Foreskin keratinocyte (primary cell): ENCODE measurements at places on chromosomes 7 and 10. TPM values are rescaled to one million over a fixed set of nuclear protein-coding genes. Genes with fewer than 3 reads are reported as not detected.

GRCh38 chr10:74029943-74030342 is 32.0 kb downstream of the VCL start:
- no peak for DNase-seq

- no peak for DNase-seq
These were observed 179.6 kb downstream of the SND1 start for GRCh38 chr7:127831318-127832219.

- no peak for DNase-seq
These were observed 3.7 kb downstream of the TMEM225B start for GRCh38 chr7:99601656-99602310.

GRCh38 chr7:127251465-127252376 is 1.0 kb downstream of the GRM8 start:
- DNase-seq: no peak

DNA sequence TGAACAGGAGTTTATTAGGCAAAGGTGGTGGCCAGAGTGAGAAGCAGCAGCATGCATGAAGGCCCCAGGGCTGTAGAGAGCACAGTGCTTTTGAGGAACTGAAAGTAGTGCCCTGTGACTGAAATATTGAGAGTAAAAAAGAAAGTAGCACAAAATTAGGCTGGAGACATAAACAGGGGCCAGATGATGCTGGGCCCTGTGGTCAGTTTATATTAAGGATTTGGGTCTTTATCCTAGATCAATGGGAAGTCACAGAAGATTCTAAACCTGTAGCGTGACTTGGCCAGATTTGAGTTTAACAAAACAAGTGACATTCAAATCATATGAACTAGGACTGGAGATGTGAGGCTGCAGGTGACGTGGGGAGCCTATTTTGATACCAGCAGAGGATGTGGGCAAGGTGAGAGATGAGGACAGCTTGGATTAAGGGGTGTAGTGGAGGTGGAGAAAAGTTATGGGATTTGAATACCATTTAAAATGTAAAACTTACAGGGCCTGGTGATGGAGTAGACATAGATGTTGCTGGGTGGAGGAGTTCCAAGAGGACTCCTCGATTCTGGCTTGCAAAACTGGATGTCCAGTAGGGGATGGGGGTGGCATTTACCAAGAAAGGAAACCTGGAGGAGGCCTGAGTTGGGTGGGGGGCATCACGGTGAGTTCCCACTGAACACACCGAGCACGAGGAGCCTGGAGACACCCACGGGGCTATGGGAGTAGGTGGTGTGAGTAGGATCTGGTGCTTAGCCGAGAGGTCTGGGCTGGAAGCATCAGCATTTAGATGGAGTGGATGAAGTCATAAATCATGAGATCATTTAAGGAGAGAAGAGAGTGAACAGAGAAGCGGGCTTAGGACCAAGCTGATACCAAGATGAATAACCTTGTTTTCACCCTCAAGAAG is 52.8 kb downstream of the HHEX start:
- no peak for DNase-seq

DNA sequence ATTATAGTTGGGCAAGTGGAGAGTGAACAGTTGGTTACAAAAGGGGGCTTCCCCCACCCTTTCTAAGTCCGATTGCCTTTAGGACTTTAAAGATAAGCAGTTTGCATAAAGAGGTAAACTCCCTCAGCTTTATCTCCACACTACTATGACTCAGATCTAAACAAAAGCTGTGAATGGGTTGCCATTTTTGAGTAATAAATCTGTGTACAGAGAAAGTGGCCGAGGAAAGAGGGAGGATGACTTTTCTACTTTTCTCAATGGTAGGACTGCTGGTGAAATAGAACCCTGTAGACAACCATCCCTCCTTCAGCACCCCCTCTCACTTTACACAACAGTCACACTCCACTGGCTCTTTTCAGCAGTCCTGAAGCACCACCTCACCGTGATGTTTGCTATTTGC is 71.2 kb downstream of the DNMBP start:
- DNase-seq: no peak

GRCh38 chr10:84397735-84398144 is 69.4 kb downstream of the CCSER2 start:
- DNase-seq: no peak

DNA sequence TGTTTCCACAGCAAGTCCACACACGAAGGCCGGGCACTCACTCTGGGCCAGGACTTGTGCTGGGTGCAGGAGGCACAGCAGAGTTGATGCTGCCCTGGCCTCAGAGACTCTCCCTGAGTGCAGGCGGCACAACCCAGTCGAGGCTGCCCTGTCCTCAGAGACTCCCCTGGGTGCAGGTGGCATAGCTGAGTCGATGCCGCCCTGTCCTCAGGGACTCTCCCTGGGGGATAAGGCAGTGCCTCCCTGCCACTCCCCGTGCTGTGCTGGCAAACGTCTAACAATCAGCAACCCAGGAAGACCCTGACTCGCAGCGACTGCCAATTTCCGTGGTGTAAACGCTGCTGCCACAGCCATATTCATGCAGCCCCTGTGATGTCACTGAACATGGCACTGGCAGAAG is 93.1 kb downstream of the PDGFA start:
- no peak for DNase-seq

- DNase-seq: no peak
These were observed 6.3 kb downstream of the POLD2 start for GRCh38 chr7:44116789-44117666.

GRCh38 chr7:131071786-131072504 is 255.7 kb upstream of the MKLN1 start:
- no peak for DNase-seq

Gene TAS2R41
- polyA plus RNA-seq: not detected in 2 replicates

Gene C10orf67
- polyA plus RNA-seq: 0.02 and 0.18 TPM in 2 replicates

Gene NKX6-2
- not detected in 2 replicates for polyA plus RNA-seq

Gene RBP3
- polyA plus RNA-seq: not detected in 2 replicates
